Progenitor cell of endocrine pancreas (in vitro differentiated cells): ENCODE measurements at places on chromosomes 12 and 14. TPM values are rescaled to one million over a fixed set of nuclear protein-coding genes. Genes with fewer than 3 reads are reported as not detected.

DNA sequence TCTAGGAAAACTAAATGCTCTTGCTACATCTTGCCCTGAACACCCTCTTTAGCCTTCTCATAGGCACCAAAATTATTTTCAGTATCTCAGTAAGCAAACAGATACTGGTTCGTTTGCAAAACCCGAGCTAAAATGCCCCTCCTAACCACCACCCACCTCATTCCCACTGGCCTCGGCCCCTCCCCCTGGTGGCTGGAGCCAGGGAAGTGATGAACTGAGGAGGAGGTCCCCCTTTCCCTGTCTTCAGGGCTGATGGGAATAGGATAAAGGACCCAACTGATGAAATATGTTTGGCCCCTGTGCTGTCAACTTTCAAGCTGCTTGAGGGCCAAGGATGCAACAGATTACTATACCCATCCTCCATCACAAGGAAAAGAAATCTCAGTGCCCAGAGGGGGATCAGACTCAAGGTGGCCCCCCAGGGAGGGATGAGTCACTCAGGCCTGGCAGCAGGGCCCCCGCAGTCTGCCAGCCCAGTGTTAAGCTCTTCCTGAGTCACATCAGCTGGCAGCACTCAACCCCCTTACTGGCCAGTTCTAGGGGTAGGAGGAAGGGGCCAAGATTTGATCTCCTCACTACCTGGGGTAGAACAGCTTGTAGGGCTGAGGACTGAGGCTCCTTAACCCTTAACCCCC lies 1.7 kb downstream of the ANKRD52 start:
- H3K27ac ChIP-seq, result no peak overlapping the region
- DNase-seq, result no peak
- peak overlapping the region; percentile 93 for H3K4me3 ChIP-seq
- peaks cover 20% of the 10 kb centered on the region for H3K36me3 ChIP-seq
- peaks cover 5% of the 10 kb centered on the region for H3K27me3 ChIP-seq

DNA sequence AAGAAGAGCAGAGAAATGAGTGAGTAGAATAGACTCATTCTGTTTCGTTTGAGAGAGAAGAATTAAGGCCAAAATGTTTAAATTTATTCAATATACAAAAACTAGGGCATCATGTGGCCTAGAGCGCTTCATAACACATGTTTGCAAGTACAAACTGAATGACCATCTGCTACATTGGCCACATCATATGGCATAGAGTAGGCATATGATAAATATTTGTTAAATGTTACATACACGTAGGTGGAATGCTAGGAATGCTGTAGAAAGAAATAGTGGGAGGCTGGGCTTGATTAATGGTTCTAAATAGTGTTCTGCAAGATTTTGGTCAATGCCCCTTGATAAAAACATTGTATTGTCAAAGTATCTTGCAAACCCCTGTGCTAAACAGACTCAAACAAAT lies 10.8 kb downstream of the MGP start:
- no peaks in the 10 kb centered on the region for H3K27me3 ChIP-seq
- no peak overlapping the region for H3K4me3 ChIP-seq
- DNase-seq, result no peak
- H3K4me1 ChIP-seq, result peaks cover 9% of the 10 kb centered on the region
- H3K36me3 ChIP-seq, result no peaks in the 10 kb centered on the region

- peaks cover 7% of the 10 kb centered on the region for H3K4me1 ChIP-seq
- no peaks in the 10 kb centered on the region for H3K36me3 ChIP-seq
- H3K4me3 ChIP-seq, result no peak overlapping the region
- peaks cover 6% of the 10 kb centered on the region for H3K27me3 ChIP-seq
Measured at GRCh38 chr14:33363682-33364081, 425.0 kb downstream of the NPAS3 start.

GRCh38 chr14:58954901-58955861 lies 233.3 kb upstream of the DAAM1 start:
- H3K4me3 ChIP-seq, result no peak overlapping the region
- peaks cover 20% of the 10 kb centered on the region for H3K4me1 ChIP-seq
- H3K27me3 ChIP-seq, result no peaks in the 10 kb centered on the region
- no peak for DNase-seq

- no peak overlapping the region for H3K27ac ChIP-seq
- no peak overlapping the region for H3K4me3 ChIP-seq
- peaks cover 35% of the 10 kb centered on the region for H3K4me1 ChIP-seq
- peaks cover 6% of the 10 kb centered on the region for H3K36me3 ChIP-seq
Measured at GRCh38 chr12:49552014-49552413, 13.2 kb downstream of the KCNH3 start.

GRCh38 chr12:5456030-5456429 lies 24.1 kb downstream of the NTF3 start:
- no peak for DNase-seq
- peaks cover 27% of the 10 kb centered on the region for H3K27me3 ChIP-seq
- H3K4me1 ChIP-seq, result no peaks in the 10 kb centered on the region
- H3K36me3 ChIP-seq, result no peaks in the 10 kb centered on the region

DNA sequence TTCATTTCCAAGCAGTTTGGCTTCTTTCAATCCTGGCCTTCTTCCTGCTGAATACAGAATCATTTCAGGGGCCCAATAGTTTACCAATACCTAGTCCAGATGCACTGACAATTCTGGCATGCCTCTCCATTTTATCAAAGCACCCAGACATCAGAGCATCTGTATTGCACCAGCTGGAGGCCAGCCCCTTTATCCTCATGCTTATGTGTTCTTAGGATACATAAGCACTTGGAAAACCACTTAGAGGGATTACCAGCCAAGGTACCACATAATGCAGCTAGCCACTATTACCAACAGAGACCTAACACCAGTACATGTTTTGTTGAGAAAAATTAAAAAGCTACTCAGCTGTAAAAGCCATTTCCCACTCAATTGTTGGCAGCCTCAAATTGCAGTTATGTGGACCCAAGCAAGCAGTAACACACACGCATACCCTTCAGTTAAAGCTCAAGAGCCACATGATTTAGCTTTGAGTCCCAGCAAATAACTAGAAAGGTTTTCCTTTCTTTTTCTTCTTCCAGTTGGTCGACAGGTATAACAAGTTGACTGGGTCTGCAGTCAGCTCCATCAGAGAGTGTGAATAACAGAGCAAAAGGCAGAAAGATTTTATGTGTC lies 263.8 kb downstream of the DIO2 start:
- no peaks in the 10 kb centered on the region for H3K27me3 ChIP-seq
- no peaks in the 10 kb centered on the region for H3K36me3 ChIP-seq
- no peak for DNase-seq
- H3K4me1 ChIP-seq, result peaks cover 7% of the 10 kb centered on the region
- H3K4me3 ChIP-seq, result no peak overlapping the region

DNA sequence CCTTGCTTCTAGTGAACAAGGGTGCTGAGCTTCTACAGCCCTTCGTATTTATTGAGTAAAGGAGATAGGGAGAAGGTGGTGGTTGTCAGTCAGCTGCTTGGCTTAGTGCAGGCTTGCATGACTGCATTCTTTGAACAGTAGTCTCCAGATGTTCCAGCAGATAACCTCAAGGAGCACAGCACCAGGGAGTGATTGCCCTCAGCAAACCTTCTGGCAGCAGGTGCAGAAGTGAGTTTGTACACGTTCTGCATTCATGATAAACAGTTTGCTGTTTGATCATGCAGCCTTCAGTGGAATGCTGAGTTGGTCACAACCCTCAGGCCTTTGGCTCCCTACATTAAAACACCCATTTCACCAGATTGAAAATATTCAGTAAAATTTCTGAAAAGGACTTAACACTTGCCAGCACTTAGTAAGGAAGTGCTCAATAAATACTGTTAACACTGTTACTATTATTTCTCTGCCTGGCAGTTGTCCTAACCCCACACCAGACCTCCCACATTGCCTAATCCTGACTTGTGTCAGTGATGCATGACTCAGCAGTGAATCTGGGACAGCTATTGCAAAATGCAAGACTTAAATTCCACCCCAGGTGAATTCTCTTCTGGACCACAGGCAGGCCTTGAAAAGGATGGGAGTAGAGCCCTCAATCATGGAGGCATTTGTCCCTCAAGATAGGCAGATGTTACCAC lies 18.9 kb upstream of the CARMIL3 start:
- peaks cover 4% of the 10 kb centered on the region for H3K4me1 ChIP-seq
- DNase-seq, result no peak
- H3K4me3 ChIP-seq, result no peak overlapping the region
- no peak overlapping the region for H3K27ac ChIP-seq

DNA sequence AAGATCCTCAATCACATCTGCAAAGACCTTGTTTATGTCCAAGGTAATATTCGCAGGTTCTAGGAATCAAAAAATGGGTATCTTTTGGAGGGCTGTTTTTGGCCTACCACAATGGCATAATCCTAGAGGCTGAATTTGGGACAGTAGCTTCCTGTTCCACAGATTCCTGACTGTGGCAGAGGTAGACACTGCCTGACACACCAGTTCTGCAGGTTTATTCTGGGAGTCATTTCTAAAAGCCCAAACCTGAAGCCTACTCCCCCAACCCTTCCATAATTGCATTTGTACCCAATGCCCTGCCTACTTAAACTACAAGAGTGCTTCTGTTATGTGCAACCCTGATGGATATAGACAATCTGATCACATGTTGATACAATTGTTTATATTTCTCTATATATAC lies 378.9 kb downstream of the PCNX1 start:
- H3K27ac ChIP-seq, result no peak overlapping the region
- H3K4me1 ChIP-seq, result no peaks in the 10 kb centered on the region
- DNase-seq, result no peak
- no peak overlapping the region for H3K4me3 ChIP-seq

GRCh38 chr12:122161682-122162081 lies 12.3 kb downstream of the IL31 start:
- no peak overlapping the region for H3K27ac ChIP-seq
- no peak for DNase-seq
- no peaks in the 10 kb centered on the region for H3K4me1 ChIP-seq

- H3K36me3 ChIP-seq, result peaks cover 16% of the 10 kb centered on the region
- H3K27me3 ChIP-seq, result no peaks in the 10 kb centered on the region
- no peak overlapping the region for H3K27ac ChIP-seq
Measured at GRCh38 chr12:50626026-50626425, 121.2 kb downstream of the DIP2B start.

DNA sequence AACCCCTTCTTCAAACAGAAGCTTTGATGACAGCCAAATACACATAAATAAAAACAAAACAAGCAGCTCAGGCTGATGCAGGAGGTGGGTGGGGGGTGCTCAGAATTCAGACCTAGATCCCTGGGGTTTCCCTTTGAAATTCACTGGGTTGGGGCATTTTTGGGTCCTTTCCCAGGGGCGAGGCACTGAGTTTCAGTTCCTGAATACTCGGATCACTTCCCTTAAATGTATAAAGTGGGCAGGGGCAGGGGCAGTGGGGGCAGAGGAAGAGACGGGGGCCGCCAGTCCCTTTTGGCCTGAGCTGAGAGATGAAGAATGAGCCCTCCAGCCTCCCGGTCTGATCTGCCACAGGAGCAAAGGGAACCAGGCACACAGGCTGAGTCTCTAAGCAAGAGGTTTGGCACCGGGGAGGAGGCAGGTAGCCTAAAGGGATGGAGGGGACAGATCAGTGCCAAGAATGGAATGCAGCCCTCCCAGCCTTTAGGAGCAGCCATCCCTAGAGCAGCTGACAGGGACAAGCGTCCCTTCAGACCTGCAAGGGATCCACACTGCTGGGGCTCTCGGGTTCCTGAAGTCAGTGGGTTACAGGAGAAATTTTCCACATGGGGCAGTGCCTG lies 20.3 kb downstream of the KDM2B start:
- peaks cover 4% of the 10 kb centered on the region for H3K36me3 ChIP-seq
- no peak for DNase-seq
- peaks cover 8% of the 10 kb centered on the region for H3K4me1 ChIP-seq

DNA sequence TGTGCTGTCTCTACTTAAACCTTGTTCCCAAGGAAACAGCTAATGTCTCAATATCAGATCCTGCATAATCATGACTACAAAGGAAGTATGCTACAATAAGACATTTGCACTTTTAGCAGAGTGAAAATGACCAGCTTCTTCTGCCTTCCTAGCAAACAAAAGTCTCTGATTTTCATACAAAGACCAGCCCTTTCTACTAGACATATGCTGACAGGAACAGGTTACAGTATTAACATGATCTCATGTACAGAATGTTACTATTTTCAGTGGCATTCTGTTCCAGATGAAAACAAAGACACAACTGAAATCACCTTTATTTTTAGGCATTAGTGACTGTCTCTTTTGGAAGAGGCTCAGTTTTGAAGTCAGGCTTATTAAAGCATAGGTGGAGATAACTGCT lies 228.6 kb downstream of the MED13L start:
- peaks cover 10% of the 10 kb centered on the region for H3K4me1 ChIP-seq
- no peaks in the 10 kb centered on the region for H3K36me3 ChIP-seq
- H3K27ac ChIP-seq, result no peak overlapping the region
- DNase-seq, result no peak
- no peaks in the 10 kb centered on the region for H3K27me3 ChIP-seq

FSCB gene
- total RNA-seq, result not detected in 2 replicates

TWF1 gene
- total RNA-seq, result 58.4 and 61.4 TPM in 2 replicates

POTEM gene
- not detected in 2 replicates for total RNA-seq

ACOT6 gene
- not detected in 2 replicates for total RNA-seq

PSMC6 gene
- 113 and 119 TPM in 2 replicates for total RNA-seq
